ENCODE measurements at places on chromosomes 7 and 10. TPM values are rescaled to one million over a fixed set of nuclear protein-coding genes. Genes with fewer than 3 reads are reported as not detected.

Gene NEUROD6
- total RNA-seq = not detected

Gene WASL
- total RNA-seq = 21.8 TPM

GRCh38 chr10:83725567-83725966, 413.7 kb upstream of the GHITM start:
- no peak for DNase-seq

Gene CTTNBP2
- 0.76 TPM for total RNA-seq

Gene IDI1
- total RNA-seq = 17.1 TPM

- DNase-seq = no peak
These were observed 61.1 kb upstream of the IL6 start for GRCh38 chr7:22665923-22666322.

- peak; percentile 49 for DNase-seq
These were observed 107.8 kb downstream of the ARHGAP22 start for GRCh38 chr10:48496831-48497779.

Measured in heart left ventricle (tissue), 16 donors.